ENCODE measurements at places on chromosomes 4 and X. TPM values are rescaled to one million over a fixed set of nuclear protein-coding genes. Genes with fewer than 3 reads are reported as not detected.
A peak's percentile ranks its signal among the peaks of the same experiment; 100 is the strongest.

- DNase-seq = no peak
These were observed 36.0 kb downstream of the CCNI start for GRCh38 chr4:77039796-77040195.

DNA sequence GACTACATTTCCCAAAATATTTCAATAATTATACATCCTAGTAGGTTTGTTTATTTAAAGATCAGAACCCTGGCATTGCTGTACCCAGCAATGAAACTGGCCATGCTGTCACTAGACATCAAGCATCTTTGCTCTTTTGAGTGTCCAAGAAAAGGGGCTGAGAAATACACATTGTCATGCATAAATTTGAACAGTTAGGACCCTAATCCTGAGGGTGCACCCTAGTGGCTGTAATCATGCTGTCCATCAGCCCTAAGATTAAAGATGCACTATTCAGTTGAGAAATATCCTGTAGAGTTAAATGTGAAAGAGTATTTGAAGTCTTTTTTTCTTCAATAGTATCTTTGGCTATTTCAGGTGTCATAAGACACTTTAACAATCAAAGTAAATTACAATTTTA is 108.8 kb downstream of the NFKB1 start:
- peak; percentile 18 for DNase-seq

DNA sequence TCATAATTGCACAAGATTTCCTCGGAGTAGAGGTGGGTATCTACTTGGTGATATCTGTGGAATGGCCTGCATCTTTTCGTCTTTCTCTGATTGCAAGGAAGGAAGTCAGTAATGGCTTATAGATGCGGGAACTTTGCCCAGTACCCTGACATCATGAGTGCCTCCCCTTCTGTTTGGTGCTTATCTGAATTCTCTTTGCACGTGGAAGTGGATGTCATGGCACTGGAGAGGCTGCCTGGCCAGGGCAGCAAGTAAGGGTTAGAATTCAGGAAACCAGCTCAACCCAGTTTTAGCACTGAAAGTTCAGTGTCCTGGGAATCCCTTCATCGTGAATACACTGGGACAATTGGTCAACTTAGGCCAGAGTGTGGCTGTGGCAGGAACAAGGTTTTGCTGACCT is 83.5 kb upstream of the RAPGEF2 start:
- DNase-seq = peak; percentile 87

DNA sequence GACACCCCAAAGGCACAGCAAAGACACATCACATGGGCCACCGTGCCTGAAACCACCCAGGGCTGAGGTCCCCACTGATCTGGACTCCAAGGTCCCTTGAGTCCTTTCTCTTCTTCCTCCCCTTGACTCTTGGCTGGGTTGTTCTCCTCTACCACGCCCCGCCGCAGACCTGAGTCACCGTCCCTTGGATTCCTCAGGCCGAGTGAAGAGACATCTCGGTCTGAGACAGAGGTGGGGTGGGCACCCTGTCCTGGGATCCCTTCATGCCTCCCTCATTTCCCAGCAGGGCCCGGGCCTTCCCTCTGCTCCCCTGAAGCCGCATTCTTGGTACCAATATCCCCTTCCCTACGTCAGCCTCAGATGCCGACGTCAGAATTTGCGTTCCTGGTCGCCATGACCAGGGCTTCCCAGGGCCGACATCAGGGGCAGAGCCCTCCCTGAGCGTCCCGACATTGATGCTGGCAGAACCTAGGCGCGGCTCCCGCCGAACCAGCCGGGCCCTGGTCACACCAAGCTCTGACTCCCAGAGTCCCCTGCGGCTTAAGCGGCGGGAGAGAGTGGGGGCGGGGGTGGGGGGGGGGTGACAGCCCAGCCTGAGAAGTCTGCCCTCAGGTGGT is 498 bp downstream of the MAGEA10 start:
- no peak for DNase-seq

The ERCC6L gene
- total RNA-seq = 6.7 TPM

DNA sequence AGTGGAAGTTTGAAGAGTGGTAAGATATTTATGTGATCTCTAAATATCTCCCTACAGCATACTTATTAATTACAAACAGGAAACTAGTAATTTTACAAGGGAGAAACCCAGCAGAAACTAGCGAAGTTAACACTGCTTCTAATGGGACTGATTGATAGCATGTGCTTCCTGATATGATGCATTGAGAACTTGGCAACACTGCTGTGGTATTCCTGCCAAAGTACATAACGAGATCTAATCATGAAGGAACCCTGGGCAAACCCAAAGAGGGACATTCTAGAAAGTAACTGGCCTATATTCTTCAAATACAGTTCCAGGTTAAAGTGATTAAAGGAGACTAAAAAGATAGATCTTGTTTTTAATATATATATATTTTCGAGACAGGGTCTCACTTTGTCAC is 4.6 kb upstream of the GPR34 start:
- peak; percentile 85 for DNase-seq

The GPRIN3 gene
- 2.2 TPM for total RNA-seq

DNA sequence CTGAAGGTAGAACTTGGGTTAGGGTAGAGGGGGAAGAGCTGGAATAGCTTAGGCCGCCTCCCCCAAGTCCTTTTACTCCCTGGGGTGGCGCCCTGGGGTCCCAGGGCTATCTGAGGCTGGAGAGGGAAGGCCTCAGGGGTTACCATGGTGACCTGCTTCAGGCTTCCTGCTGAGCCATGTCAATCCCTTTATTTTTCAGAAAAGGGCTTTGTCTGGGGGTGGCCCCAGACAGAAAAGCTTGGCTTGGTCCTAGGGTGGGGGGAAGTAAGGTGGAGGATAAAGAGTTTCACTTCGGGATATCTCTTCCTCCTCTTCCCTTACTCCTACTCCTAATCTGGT is 6.3 kb downstream of the EFNB1 start:
- DNase-seq = no peak

- DNase-seq = no peak
These were observed 8.1 kb downstream of the TCEAL3 start for GRCh38 chrX:103615781-103616371.

DNA sequence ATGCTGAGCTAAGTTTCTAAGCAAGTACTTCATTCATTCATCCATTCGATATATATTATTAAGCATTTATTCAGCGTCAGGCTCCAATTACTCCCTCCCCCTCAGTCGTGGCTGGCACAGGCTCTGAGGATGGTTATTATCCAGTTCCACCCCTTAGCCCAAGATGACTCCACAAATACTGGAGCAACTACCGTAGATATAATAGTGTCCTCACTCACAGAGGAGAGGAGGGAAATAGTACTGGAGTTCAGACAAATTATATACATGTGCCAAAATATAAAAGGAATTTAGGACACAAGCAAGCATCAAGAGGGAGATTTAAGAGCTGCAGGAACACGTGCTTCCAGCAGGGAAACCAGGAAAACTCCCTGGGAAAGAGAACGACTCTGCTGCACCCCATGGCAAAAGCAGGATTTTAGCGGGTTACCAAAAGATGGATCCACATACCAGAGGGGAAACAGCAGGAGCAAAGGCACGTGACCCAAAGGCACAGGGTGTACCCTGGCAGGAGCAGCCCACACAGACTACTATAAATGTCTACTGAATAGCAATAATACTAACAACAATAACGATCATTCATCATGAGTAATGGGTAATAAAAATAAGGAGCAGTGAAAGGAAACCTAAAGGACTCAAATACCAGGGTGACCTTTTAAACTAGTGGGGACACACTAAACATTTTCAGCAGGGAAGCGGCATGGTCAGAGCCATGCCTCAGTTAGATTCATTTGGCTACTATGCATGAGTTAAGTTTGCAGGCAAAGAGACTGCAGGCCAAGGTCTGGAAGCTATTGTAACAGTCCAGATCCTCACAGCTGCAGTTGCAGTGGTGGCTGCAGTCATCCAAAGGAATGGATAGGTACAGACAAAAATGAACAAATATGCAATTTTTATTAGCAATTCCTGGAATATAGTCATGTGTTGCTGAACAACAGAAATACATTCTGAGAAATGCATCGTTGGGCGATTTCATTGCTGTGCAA is 153.7 kb downstream of the APBB2 start:
- no peak for DNase-seq

DNA sequence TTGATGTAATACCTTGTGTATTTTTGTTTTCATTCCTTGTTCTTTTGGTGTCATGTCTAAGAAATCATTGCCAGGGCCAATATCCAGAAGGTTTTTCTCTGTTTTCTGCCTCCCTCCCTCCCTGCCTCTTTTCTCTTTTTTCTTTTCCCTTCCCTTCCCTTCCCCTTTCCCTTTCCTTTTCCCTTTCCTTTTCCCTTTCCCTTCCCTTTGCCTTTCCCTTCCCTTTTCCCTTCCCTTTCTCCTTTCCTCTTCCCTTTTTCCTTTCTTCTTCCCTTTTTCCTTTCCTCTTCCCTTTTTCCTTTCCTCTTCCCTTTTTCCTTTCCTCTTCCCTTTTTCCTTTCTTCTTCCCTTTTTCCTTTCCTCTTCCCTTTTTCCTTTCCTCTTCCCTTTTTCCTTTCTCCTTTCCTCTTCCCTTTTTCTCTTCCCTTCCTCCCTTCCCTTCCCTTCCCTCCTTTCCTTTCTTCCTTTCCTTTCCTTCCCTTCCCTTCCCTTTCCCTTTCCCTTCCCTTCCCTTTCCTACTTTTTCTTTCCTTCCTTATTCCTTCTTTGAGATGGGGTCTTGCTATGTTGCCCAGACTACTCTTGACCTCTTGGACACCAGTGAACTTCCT is 646.1 kb downstream of the RAPGEF2 start:
- no peak for DNase-seq

The NSG1 gene
- total RNA-seq = 1.0 TPM

The PPP2R2C gene
- total RNA-seq = 0.09 TPM

The AKAP4 gene
- not detected for total RNA-seq

- DNase-seq = no peak
These were observed 73.2 kb downstream of the JAKMIP1 start for GRCh38 chr4:6126971-6127745.

- DNase-seq = no peak
These were observed 19.0 kb upstream of the AP1S2 start for GRCh38 chrX:15873566-15873965.

The DKK2 gene
- 0.24 TPM for total RNA-seq

DNA sequence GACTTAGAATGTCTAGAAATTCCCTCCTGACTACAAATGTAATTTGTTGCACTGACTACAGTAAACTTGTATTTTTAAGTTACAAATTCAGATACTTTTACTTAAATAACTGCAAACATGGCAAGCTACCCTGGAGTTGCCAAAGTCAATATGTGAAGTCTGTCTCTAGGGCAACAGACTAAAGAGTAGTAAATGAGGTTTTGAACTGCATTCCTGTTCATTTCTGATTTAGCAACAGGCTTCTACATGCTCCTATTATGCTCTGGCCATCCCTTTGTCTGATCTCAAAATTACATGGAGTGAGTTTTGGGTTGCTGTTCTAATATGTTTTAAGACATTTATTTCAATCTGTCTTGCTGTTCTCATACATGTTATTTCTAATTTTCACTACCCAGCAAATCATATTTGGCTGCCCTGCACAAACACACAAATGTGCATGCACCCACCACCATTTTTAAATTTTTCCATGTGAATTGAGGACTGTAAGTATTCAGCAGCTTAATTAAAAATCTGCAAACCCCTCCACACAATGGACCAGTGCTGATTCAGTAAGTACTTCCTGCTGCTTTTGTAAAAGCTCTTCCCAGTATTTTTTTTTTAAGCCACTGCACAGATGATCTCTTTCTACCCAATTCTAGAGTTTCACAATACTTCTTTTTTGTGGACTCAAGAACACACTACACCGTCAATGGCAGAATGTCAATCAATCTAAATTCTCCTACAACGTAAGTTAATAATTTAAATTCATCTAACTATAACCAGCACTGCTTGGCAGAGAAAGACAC is 26.7 kb downstream of the SH3RF1 start:
- peak; percentile 67 for DNase-seq

DNA sequence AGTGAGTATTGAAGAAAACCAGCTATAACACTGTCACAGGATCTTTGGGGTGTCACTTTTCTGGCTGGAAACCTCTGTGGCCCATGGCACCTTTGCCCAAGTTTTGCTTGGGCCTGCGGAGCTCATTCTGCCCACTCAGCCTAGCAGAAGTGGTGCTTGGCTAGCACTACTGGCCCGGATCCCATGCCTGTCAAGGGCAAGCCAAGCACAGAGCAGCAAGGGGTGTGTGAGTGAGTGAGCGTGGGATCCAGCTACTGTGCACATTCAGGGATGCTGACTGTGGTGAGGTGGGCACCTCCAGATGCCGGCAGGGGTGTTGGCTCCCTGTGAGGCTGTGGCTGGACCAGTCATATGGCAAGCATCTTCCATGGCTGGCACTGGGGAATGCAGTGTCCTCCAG is 55.4 kb upstream of the RASGEF1B start:
- no peak for DNase-seq

The SLITRK4 gene
- total RNA-seq = 0.77 TPM

- DNase-seq = no peak
These were observed 23.7 kb upstream of the FBXW7 start for GRCh38 chr4:152559641-152560040.

The AKAP14 gene
- not detected for total RNA-seq

The FAM241A gene
- 9.1 TPM for total RNA-seq

The KLB gene
- not detected for total RNA-seq

GRCh38 chrX:123173833-123174232 is 10.2 kb upstream of the GRIA3 start:
- DNase-seq = no peak

GRCh38 chrX:133454491-133454914 is 39.2 kb upstream of the GPC4 start:
- DNase-seq = no peak

- peak; percentile 73 for DNase-seq
These were observed 162.3 kb upstream of the MAMLD1 start for GRCh38 chrX:150200820-150201287.

The ITM2A gene
- 3.9 TPM for total RNA-seq

DNA sequence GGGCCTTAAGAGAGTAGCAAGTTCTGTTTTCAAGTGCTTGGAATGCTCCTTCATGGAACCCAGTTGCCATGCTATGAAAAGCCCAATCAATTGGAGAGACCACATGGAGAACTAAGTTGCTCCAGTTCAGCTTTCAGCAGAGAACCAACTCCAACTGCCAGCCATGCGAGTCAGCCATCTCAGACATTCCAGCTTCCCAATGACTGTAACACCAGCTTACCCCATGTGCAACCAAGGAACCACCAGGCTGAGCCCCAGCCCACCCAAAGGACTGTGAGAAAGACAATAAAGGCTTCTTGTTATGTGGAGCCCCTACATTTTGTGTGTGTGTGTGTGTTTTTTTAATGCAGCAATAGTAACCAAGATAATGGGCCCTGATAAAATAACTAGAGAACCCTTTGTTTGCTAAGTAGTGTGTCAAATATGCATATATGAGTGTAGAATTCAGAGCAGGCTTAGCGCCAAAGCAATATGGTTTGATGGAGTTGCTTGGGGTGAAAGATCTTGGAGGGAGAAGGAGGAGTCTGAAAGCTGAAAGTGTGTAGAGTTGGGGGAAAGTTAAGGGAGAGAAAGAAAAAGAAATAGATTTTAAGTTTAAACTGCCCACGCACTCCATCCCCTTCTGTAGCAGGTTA is 35.0 kb upstream of the CCKAR start:
- DNase-seq = no peak

- DNase-seq = peak; percentile 89
These were observed 340.9 kb downstream of the CHIC1 start for GRCh38 chrX:73903941-73904340.

The RNF150 gene
- 0.33 TPM for total RNA-seq

All from endothelial cell of umbilical vein (primary cell).